Naive thymus-derived CD8-positive, alpha-beta T cell (primary cell): ENCODE measurements at places on chromosomes 1 and 21.

- H3K27me3 ChIP-seq, result no peaks in the 10 kb centered on the region
- no peak overlapping the region for H3K27ac ChIP-seq
- H3K4me1 ChIP-seq, result peaks cover 8% of the 10 kb centered on the region
Observed at GRCh38 chr1:53296117-53296749, 31.6 kb downstream of the LRP8 start.

DNA sequence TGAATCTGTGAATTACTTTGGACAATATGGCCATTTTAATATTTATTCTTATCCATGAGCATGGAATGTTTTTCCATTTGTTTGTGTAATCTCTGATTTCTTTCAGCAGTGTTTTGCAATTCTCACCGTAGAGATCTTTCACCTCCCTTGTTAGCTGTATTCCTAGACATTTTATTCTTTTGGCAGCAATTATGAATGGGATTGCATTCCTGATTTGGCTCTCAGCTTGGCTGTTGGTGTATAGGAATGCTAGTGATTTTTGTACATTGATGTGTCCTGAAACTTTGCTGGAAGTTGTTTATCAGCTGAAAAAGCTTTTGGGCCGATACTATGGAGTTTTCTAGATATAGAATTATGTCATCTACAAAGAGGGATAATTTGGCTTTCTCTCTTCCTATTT is 44.2 kb upstream of the NEGR1 start:
- H3K4me3 ChIP-seq, result no peak overlapping the region
- no peaks in the 10 kb centered on the region for H3K27me3 ChIP-seq
- H3K4me1 ChIP-seq, result no peaks in the 10 kb centered on the region
- no peak overlapping the region for H3K27ac ChIP-seq

GRCh38 chr1:209648931-209649776 is 3.1 kb downstream of the LAMB3 start:
- no peak overlapping the region for H3K27ac ChIP-seq
- no peak overlapping the region for H3K4me3 ChIP-seq
- no peaks in the 10 kb centered on the region for H3K36me3 ChIP-seq
- DNase-seq, result no peak
- H3K27me3 ChIP-seq, result peaks cover 4% of the 10 kb centered on the region

DNA sequence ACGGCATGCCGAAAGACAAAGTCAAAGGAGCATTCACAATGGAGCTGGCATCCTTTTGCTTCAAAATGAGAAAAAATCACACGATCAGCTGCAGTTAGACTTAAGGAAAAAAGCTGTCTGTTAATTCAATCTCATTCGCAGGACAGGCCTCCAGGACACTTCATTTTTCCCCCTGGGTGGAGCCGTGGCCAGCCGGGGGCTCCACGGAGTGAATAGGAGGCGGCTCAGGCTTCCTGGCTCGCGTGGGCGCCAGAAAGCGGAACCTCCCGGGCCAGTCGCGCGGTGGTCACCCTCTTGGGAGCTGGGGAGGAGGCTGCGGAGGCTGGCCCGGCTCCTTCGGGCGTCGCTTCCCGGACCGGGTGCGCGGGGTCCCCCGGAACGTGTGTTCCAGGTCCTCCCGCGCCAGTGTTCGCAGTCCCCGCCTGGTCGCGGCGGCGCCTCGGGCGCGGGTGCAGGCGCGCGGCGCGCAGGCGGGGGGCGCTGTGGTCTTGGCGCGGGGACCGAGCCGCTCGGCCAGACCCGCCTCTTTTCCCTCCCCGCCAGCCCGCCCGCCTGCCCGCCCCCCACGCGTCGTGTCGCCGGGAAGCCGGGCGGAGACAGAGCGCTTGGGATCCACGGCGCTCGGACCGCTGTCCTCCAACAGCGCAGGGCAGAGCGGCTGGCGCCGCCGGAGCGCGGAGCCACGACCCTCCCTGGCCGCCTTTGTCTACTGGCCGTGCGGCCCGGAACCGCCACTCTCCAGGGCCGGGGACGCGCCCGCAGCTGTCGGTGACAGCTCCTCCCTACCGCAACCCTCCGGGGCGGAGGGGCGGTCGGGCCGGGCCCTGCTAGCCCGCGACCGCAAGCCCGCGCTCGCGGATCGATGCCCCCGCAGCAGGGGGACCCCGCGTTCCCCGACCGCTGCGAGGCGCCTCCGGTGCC is at the start of gene RHOU:
Gene RHOU, plus strand, starts transcription at position 599 of the 921 bp plus-strand sequence. Its CDS starts 264 bp downstream, at position 863.
- H3K27me3 ChIP-seq, result peaks cover 4% of the 10 kb centered on the region
- peaks cover 13% of the 10 kb centered on the region for H3K4me1 ChIP-seq
- peak within 1 kb of the TSS; percentile 80 for H3K4me3 ChIP-seq
- peak; percentile 64 for DNase-seq
- H3K27ac ChIP-seq, result peak within 1 kb of the TSS; percentile 70

DNA sequence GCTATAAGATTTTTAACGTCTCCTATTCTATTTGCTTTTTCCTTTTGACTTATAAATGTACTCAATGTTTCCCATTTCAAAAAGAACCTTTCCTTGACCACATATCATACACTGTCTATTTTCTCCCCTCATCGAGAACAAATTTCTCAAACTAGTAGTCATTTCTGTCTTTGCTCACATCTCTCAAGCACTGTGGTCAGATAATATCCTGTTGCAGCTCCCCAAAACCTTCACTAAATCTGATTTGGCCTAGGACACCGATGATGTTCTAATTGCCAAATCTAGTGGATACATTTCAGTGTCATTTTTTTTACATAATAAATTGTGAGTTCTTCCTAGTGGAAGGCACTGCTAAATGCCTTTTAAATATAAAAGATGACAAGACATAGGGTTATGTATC is 19.4 kb downstream of the CXADR start:
- H3K4me3 ChIP-seq, result no peak overlapping the region
- no peak for DNase-seq
- H3K4me1 ChIP-seq, result peaks cover 6% of the 10 kb centered on the region
- H3K27me3 ChIP-seq, result no peaks in the 10 kb centered on the region
- no peaks in the 10 kb centered on the region for H3K36me3 ChIP-seq

- H3K27ac ChIP-seq, result no peak overlapping the region
- no peaks in the 10 kb centered on the region for H3K36me3 ChIP-seq
- peaks cover 16% of the 10 kb centered on the region for H3K4me1 ChIP-seq
Observed at GRCh38 chr1:228861832-228862180, 126.5 kb downstream of the RHOU start.

DNA sequence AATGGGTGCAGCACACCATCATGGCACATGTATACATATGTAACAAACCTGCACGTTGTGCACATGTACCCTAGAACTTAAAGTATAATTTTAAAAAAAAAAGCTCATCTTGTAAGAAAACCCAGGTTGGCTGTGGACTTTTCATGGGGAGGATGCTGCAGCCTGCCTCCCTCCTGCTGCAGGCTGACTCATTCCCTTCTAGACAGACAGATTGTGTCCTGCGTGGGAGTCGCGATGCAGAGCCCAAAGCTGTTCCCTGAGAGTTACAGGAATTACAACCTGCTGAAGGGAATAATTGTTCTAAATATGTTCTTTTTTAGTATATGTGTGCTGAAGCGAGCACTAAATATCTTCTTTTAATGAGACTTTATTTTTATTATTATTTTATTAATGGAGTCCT is 93.2 kb downstream of the TBX19 start:
- H3K36me3 ChIP-seq, result no peaks in the 10 kb centered on the region
- no peak overlapping the region for H3K27ac ChIP-seq
- no peaks in the 10 kb centered on the region for H3K27me3 ChIP-seq
- H3K4me3 ChIP-seq, result no peak overlapping the region

DNA sequence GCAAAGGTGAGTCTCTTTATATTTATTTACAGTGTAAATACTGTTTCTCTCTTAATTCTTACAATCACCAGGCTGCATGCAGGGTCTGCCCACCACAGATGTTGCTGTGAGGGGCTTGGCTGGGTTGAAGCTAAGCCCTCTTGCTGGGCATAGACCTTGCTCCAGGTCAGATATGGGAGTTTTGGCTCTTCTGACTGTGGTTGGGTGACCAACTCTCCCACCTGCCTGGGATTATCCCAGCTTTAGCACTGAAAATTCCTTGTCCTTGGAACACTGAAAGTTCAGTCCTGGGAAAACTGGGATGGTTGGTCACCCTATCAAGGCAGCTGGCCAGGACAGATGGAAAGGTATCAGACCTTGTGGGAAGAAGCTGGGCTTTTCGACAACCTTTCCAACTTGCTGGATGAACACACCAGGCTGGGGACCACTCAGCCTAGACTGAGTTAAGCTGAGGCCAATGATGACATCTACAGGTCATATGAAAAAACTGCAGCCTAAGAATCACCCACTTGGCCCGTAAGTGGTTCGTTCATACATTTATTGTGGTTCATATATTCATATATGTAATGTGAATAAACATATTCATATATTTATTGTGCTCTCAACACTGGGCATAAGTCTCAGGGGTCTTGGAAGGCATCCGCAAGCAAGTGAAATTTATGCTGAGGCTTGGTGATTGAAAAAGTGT is 26.6 kb upstream of the HPDL start:
- H3K4me3 ChIP-seq, result no peak overlapping the region
- H3K27ac ChIP-seq, result no peak overlapping the region
- H3K36me3 ChIP-seq, result no peaks in the 10 kb centered on the region
- peak; percentile 68 for DNase-seq
- no peaks in the 10 kb centered on the region for H3K27me3 ChIP-seq
- peaks cover 4% of the 10 kb centered on the region for H3K4me1 ChIP-seq

DNA sequence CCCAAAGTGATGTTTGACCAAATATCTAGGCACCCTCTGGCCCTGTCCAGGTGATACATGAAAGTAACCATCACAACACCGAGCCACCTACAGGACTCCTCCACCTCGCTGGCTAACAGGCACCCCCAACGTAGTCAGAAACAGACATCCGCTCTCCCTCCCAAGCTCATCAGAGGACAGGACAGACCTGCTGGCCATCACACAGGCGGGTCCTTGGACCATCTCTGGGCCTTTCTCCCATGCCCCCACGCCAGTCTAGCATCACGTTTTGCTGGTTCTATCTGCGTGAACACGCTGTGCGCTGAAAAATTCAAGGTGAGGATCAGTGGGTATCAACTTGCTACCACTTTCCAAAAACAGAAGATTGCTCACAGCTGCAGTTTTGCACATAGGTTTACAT is 21.4 kb upstream of the ADARB1 start:
- no peaks in the 10 kb centered on the region for H3K4me1 ChIP-seq
- H3K4me3 ChIP-seq, result no peak overlapping the region
- H3K27me3 ChIP-seq, result peaks cover 25% of the 10 kb centered on the region
- no peaks in the 10 kb centered on the region for H3K36me3 ChIP-seq
- peak overlapping the region; percentile 80 for H3K27ac ChIP-seq

DNA sequence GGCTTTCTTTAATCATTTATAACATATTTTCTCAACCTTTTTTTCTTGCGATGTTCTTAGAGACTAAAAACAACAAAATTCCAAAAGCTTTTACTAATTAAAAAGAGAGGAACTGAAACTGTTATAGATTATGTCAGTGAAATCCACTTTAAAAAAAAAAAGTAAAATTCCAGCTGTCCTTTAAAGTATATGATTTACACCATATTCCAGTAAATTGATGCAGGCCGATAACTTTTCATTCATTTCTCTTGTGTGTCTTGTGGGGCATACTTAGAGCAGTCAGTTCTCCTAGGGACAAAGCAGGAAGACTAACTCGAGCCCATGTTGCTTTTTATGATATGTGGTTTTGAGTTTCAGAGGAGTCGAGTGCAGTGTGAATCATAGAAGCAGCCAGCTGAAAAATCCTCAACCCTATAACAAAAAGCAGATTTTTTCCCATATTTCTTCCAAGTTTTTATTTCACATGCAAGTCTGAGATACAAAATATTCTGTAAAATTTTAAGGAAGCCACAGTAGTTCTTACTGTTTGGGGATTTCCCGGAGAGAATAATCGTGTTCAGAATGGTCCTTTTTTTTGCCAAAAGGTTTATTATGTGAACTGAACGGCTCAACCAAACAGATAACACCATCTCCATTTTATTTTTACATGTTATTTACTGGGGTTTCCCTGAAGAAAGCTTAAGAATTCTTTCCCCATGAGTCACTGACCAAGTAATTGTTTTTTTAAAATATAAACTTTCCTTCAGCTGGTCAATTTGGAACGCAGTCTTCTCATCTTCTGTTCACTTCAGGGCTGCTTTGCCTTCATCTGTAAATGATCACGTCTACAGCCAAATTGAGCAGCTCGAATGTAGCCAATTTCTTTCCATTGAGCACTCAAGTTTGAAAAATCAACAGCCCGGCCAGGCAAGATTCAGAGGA is 77.0 kb upstream of the C1orf105 start:
- no peaks in the 10 kb centered on the region for H3K27me3 ChIP-seq
- H3K27ac ChIP-seq, result peak overlapping the region; percentile 22
- no peak for DNase-seq

GRCh38 chr21:33828083-33828482 is 87.5 kb downstream of the ATP5PO start:
- no peaks in the 10 kb centered on the region for H3K27me3 ChIP-seq
- DNase-seq, result no peak
- H3K36me3 ChIP-seq, result peaks cover 19% of the 10 kb centered on the region
- no peaks in the 10 kb centered on the region for H3K4me1 ChIP-seq
- H3K4me3 ChIP-seq, result no peak overlapping the region

DNA sequence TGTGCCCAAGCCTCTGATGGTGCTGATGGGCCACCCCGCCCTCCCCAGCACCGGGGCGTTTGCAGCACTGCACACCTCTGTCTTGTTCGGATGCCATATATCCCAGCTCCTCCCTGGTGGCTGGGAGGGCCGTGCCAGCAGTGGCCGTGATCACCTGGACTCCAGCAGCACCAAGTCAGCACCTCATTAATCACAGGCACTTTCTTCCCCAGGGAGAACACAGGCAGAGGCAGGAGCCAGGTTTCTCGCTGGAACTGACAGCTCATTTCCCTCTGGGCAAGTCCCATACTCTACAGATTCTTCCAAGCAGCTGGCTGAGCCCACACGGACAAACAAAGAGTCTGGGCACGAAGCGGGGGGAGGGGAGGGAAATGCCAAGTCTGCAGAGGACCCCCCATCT is 141.7 kb upstream of the EDN2 start:
- H3K27me3 ChIP-seq, result no peaks in the 10 kb centered on the region
- H3K4me3 ChIP-seq, result no peak overlapping the region
- H3K27ac ChIP-seq, result no peak overlapping the region
- H3K36me3 ChIP-seq, result peaks cover 11% of the 10 kb centered on the region
- no peak for DNase-seq

- no peak overlapping the region for H3K4me3 ChIP-seq
- peaks cover 38% of the 10 kb centered on the region for H3K27me3 ChIP-seq
- no peaks in the 10 kb centered on the region for H3K4me1 ChIP-seq
- no peak overlapping the region for H3K27ac ChIP-seq
- no peaks in the 10 kb centered on the region for H3K36me3 ChIP-seq
Observed at GRCh38 chr1:159968901-159969300, 14.9 kb upstream of the SLAMF9 start.

DNA sequence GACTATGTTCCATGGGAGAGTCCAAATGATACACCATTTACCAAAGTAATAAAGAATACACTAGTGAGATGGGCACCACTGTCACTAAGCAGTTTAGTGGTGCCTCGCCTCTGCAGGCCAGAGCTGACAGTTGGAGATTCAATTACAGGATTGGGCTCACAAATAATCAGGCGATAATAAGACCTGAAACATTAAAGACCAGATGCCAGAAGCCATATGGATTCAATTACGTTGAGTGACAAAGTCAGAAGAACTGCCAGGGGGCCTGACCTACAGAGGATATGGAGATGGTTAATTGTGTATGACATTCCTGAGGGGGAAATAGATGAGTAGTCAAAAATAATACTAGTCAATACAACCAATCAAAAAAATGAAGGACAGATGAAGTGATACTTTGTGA is 65.2 kb upstream of the ST6GALNAC5 start:
- H3K4me3 ChIP-seq, result no peak overlapping the region
- no peak overlapping the region for H3K27ac ChIP-seq
- no peaks in the 10 kb centered on the region for H3K27me3 ChIP-seq
- no peak for DNase-seq
- H3K4me1 ChIP-seq, result no peaks in the 10 kb centered on the region
